Activated CD4-positive, alpha-beta T cell treated with anti-CD3 and anti-CD28 coated beads, Interleukin-2, amount 10 ng/mL, durations not matched to agents 24 days and 14 days (primary cell): ENCODE measurements at places on chromosomes 12 and 14.
A peak's percentile ranks its signal among the peaks of the same experiment; 100 is the strongest.

DNA sequence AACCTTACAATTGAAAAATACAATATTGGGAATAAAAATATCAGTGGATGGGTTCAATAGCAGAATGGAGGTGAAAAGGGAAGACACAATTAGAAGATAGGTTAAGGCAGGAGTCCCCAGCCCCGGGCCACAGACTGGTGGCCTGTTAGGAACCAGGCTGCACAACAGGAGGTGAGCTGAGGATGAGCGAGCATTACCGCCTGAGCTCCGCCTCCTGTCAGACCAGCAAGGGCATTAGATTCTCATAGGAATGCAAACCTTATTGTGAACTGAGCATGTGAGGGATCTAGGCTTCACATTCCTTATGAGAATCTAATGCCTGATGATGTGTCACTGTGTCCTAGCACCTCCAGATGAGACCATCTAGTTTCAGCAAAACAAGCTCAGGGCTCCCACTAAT lies 27.3 kb upstream of the ST8SIA1 start:
- DNase-seq: no peak

DNA sequence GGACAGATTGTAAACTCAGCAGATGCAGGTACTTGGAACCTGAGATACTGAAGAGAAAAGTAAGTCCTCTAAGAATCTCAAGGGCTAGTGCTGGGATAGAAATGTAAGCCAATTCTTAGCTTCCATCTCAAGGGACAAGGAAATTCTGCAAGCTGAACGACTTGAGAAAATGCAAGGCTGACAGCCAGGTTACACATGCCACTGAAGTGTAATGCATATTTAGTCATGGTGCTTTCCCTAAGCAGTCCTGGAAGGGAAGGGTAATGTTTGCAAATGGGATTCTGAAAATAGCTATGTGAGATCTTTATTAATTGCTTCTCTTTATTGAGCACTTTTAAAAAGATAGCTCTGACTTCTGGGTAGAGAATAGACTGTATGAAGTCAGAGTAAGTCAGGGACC lies 402.7 kb upstream of the SEL1L start:
- no peak for DNase-seq

- no peak for DNase-seq
Observed at GRCh38 chr12:12121061-12121460, 50.3 kb downstream of the BCL2L14 start.

DNA sequence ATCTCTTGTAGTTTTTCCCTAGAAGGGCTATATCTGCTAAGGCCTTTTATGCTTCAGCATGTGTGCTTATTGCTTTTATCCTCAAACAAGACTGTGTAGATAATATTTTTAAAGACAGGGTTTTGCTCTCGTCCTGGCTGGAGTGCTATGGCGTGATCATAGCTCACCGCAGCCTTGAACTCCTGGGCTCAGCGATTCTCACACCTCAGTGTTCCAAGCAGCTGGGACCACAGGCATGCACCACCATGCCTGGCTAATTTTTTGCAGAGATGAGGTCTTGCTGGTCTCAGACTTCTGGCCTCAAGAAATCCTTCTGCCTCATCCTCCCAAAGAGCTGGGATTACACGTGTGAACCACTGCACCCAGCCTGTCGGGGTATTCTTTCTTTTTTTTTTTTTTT lies 137.3 kb upstream of the SCAF11 start:
- peak; percentile 49 for DNase-seq

- DNase-seq: no peak
Observed at GRCh38 chr12:69688021-69688420, 11.1 kb downstream of the BEST3 start.

DNA sequence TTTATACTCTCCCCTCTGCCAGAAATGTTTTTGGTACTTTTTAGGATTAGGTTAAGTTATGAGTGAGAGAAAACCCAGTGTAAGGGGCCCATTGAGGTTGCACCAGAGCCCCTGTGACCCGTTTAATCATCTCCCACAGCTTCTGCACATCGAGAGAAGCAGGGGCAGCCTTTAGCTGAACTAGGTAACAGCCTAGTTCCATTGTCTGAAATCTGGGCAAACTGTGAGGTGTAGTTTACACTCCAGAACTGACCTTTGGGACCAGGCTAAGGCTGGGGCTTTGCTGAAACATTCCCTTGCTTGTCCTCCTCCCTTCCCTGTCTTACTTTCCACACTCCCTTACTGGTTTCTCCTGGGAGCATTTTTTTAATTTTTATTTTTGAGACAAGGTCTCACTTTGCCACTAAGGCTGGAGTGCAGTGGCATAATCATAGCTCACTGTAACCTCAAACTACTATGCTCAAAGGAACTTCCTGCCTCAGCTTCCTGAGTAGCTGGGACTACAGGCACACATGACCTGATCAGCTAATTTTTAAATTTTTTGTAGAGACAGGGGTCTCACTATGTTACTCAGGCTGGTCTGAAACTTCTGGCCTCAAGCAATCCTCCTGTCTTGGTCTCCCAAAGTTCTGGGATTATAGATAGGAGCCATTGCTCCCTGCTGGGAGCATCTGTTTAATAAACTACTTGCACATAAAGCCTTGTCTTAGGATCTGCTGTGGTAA lies 25.9 kb upstream of the DHRS2 start:
- peak; percentile 72 for DNase-seq

- no peak for DNase-seq
Observed at GRCh38 chr14:98819867-98820206, 452.2 kb downstream of the BCL11B start.

GRCh38 chr12:121441555-121441954 lies 41.6 kb downstream of the RNF34 start:
- no peak for DNase-seq

- DNase-seq: no peak
Observed at GRCh38 chr14:40955131-40955505, 651.6 kb upstream of the LRFN5 start.
